Stimulated activated CD8-positive, alpha-beta memory T cell treated with anti-CD3 and anti-CD28 coated beads, Interleukin-7, amount 100 ng/mL, for 4 hours (primary cell): ENCODE measurements at places on chromosomes 6 and 20.

- no peak for DNase-seq
Observed at GRCh38 chr20:62433658-62434497, 6.5 kb upstream of the RBBP8NL start.

- no peak for DNase-seq
Observed at GRCh38 chr6:22113026-22113766, 183.6 kb downstream of the PRL start.

GRCh38 chr6:40725390-40725789, 138.2 kb upstream of the LRFN2 start:
- DNase-seq: no peak

DNA sequence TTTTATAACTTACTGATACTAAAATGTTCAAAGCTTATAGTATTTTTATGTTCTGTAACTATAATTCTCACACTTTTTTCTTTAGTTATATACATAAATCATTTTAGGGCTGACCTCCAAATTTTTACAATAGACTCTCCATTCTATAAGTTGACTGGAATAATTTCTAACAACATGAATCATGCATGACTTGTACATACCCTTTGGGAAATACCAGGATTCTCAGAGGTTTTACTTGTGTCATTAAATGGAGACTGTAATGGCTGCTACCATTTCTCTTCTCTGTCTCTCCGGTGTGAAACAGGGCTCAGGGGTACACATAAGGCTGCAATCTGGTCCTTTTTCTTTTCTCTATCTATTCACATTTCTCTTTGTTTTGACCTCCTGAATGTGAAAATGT, 222.2 kb upstream of the FLRT3 start:
- DNase-seq: no peak

DNA sequence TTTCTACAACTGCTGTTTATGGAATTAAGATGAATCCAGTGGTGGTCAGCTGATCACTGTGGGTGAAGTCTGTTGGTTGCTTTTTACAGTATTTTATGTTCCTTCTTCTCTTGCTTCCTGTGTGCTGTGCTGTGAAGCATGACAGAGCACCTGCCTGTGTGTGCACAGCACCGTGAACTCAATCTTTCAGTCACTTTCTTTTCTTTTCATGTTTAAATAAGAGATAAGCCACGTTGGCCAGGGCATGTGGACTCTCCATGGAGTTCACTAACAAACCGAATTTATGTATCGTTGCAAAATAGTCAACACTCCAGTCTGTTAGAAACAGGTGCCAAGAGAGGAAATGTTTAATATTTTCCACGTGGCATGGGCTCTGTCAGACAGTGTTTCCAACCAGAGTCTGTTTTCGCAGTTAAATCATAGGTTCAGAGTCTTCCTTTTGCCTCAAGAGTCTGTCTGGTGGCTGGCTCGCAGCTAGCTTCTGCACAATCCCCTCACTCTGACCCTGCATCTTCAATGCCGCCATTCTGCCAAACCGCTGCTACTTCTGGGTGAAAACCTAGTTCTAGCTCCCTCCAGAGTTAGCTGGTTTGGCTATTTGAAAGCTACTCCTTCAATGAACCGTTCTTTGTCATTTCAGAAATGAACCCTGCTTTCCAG, 73.2 kb downstream of the QRSL1 start:
- DNase-seq: no peak

DNA sequence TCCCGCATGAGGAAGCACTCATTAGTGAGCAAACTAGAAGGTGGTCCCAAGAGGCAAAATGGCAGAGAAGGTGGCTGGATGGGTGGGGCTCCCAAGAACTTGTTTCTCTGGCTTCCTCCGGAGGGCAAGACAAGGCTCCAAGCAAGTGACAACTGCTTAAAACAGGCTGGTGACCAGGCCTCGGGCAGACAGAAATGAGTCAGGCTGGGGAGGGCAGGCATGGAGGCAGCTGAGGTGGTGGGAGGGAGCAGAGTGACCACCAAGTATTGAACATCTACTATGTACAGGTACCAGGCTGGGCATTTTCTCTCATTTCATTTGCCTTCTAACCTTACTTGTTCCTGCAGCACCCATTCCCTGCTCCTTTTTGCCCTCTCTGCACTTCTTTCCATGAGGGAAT, 33.4 kb downstream of the TNXB start:
- no peak for DNase-seq

GRCh38 chr6:47239546-47239945, 70.2 kb downstream of the TNFRSF21 start:
- DNase-seq: no peak

- no peak for DNase-seq
Observed at GRCh38 chr6:75819776-75820487, 70.9 kb downstream of the MYO6 start.

DNA sequence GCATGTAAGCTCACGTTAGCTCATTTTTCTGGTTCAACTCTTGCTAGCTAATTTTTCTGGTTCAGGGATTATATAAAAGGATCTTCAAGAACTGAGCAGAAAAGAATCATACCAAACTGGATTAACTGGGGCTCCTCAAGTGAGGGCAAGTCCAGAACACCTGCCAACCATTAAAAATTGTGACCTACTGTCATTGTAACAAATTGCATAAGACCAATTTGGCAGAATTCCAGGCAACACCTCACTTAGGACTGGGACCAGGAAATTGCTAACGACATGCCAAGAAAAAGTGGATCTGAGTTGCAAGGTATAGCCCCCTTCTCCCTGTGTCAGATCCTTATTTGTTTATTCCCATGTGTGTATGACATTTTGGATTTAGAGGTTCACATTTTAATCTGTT, 216.6 kb downstream of the HIVEP2 start:
- no peak for DNase-seq

DNA sequence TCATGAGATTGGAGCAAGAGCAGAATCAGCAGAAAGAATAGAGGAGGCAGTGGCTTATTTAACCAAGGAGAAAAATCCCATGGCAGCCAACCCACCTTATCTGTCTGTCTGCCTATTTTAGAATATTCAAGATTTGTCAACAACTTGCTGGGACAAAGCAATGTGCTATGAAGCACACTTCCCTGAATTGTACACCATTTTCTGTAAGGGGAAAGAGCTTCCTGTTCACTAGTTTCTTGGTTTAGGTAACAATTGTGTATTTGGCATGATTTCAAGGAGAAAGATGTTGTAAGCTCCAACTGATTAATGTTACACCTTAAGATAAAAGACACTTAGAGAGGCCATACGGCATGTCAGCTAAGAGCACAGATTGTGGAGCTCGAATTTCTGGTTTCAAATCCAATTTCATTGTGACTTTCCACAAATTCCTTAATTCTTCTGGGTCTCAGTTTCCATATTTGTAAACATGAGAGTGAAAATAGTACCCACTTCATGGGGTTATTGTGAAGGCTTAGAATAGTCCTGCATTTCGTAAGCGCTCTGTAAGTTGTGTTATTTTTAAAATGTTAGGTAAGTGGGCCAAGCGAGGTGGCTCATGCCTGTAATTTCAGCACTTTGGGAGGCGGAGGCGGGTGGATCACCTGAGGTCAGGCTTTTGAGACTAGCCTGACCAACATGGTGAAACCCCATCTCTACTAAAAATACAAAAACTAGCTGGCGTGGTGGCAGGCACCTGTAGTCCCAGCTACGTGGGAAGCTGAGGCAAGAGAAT, 4.8 kb upstream of the MUC22 start:
- no peak for DNase-seq

- no peak for DNase-seq
Observed at GRCh38 chr6:166258854-166259276, 49.3 kb downstream of the PRR18 start.

DNA sequence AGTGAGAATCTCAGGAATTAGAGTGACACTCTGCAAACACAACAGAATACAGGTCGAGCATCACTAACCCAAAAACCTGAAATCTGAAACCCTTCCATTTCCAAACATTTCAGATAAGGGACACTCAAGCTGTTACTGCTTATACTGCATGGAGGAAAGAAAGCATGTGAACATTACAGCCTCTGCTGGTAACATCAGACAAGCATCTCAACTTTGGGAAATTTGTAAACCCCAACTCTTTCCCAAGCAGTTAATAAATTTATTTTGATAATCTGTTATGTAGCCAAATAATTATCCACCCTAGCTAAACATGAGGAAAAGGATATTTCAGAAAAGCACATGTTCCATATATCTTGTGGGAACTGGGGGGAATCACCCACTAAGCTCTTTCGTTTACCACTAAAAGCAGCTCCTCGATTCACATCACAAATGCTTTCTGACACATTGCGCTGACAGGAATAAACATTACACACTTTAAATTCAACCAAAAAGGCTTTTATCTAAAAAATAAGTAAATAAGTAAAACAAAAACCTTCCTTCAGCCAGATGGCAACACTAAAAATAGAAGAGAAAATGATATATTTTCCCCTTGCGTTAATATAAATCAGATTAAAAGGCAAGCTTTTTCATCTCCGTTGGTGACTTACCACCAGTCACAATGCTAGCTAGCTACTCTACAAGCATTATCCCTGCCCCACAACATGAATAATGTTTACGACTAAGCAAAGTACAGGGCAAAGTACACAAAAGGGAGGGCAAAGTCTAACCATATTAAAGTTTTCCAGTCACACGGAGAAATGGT, 120.8 kb downstream of the MAP7 start:
- no peak for DNase-seq

DNA sequence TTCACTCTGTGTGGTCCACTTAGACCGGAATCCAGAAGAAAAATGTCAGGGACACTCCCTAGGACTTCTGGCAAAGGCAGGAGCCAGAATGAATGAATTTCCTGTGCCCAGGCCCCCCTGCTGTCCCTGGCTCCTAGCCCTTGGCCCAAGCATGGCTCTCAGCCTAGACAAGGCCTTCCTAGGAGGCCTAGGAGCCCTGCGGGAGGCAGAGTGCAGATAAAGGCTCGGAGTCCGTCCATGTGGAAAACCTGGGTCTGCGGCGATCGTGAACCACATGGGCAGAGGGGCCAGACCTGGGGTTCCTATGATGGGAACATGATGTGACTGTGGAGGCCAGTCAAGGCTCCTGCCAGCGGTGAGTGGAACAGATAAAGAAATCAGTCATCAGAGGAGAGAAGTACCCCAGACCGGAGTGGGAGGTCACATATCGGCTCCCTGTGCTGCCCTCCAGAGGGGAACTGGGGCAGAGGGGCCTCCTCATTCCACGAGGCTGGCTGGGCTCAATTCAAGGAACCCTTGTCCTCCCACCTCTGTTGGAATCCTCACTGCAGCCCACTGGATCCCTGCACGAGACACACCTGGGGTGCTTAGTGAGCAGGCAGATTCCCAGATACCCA, 5.9 kb upstream of the VSTM2L start:
- no peak for DNase-seq

- no peak for DNase-seq
Observed at GRCh38 chr20:25535762-25536161, 49.6 kb downstream of the NINL start.

DNA sequence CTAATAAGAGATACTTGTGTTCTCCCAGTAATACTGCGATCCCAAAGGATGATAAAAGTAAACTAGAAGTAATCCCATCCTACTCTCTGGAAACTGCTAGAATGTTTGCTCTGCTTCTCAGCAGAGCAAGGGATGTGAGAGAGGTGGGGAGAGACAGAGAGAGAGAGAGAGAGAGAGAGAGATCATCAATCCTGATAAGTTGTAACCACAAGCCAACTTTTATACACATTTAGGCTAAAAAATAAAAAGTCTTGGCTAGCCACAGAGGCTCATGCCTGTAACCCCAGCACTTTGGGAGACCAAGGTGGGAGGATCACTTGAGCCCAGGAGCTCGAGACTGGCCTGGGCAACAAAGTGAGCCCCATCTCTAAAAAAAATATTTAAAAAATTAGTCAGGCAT, 16.0 kb upstream of the TRIM38 start:
- DNase-seq: no peak

- DNase-seq: no peak
Observed at GRCh38 chr6:75130784-75131183, 75.1 kb downstream of the COL12A1 start.

GRCh38 chr6:16697437-16698161, 63.7 kb downstream of the ATXN1 start:
- DNase-seq: no peak

- DNase-seq: no peak
Observed at GRCh38 chr6:141165002-141165665, 967.6 kb upstream of the GJE1 start.

DNA sequence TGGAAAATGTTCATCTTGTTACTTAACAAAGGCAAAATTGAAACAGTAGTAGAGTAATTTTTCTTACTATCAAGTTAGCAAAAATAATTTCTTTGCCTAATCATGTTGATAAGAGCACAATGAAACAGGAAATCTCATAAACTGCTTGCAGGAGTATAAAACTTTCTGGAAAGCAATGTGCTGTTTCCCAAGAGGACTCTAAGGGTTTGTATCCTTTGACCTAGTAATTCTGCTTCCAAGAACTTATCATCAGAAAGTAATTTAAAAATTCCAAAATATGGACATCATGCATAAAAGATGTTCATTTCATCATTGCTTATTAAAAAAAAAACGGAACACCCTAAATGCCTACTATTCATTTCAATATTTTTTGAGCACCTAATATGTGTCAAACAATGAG, 46.1 kb upstream of the TNFAIP3 start:
- no peak for DNase-seq

DNA sequence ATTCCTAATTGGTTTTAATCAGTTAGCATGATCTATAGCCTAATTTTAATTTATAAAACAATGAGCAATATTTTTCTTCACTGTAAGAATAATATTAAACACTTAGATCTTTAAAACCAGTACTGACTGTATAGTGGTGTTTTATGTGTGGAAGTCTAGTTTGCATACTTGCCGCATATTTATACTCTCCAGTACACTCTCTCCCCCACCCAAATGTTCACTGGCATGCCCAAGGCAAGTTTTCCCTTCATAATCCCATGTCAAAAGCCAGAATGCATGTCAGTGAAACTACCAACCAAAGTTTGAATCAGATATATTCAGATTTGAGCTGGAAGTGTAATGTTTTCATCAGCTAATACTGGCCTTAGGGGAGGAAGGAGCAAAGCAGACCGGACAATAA, 506.1 kb downstream of the PHF3 start:
- DNase-seq: no peak

- no peak for DNase-seq
Observed at GRCh38 chr6:25732468-25733198, 21.9 kb upstream of the SLC17A4 start.

- DNase-seq: no peak
Observed at GRCh38 chr6:122733259-122733658, 46.3 kb upstream of the FABP7 start.

- DNase-seq: no peak
Observed at GRCh38 chr6:55040102-55040848, 134.0 kb upstream of the HCRTR2 start.

DNA sequence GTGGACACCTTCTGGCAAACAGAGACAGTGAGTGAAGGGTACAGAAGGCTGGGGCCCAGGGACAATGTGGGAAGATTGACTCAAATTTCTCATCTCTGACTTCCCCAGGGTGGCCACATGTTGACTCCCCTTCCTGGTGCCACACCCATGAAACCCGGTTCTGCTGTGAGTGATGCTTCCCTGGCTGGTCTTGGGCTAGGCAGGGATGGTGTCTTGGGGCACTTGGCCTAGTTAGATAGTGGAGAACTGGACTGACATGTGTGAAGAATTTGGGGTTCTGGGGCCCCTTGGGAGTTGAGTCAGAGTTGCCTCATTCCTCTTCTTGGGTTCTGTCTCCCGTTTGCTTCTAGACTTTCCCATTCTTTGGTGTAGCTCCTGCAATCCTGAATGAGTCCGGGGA, 34.2 kb downstream of the GSS start:
- DNase-seq: no peak
